Effector CD4-positive, alpha-beta T cell (primary cell): ENCODE measurements at places on chromosomes 1 and 21.

DNA sequence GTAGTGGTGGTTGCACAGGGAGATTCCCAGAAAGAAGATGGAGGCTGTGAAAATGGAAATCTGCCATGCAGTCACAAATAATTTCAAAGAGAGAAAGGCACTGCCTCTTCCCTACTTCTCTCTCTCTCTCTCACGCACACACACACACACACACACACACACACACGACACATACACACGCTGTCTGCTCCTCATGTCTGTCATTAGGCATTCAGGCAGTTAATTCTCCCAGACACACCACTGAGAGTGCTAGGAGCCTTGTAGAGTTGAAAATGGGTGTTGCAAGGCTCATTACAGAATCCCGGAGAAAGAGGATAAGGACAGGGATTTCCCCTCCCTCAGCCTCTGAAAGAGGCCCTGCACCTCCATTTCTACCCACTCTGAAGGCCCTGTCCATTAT is 47.8 kb upstream of the LRRN2 start:
- DNase-seq: no peak

DNA sequence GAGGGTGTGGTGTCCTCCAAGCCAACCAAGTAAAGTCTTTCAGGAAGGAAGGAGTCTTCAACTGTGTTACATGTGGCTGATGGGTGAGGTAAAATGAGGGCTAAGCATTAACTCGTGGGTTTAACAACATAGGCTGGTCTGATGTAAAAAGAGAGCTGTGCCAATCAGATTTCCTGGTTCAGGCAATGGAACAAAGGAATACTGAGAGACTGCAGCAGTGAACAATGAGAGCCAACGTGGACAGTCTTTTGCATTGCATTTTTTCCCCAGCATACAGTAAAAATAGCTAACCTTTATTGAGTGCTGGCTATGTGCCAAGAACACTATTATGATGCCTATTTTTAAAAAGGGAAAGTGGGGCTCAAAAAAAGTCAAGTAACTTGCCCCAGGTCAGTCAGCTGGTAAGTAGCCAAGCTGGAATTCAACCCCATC is 31.1 kb downstream of the DLGAP3 start:
- no peak for DNase-seq

GRCh38 chr1:58104960-58105359 is 441.6 kb downstream of the OMA1 start:
- DNase-seq: no peak

DNA sequence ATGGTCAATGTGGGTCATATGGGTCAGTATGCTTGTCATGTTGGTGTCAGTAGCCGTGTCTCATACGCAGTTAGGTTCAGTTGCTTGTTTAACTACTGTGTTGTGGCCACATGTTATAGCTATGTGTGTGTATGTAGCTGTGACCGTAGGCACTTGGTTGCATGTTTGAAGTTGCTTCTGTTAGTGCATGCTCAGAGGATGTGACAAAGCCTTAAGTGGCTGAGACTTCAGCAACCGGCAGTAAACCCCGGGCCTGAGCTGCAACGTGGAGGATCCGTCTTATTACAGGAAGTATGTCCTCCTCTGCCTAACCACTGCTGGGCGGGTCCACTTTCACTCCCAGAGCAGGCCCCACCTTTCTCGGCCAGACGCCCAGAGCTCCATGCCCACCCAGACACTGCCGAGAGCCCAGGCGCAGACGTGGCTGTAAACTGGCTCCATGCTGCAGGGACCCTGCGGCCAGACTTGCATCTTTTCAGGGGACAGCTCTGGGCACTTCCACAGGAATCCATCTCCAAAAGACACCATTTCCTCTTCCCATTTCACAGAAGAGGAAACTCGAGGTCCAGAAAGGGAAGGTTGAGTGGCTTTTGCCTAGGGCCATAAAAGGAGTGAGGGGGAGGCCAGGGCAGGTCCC is 2.2 kb downstream of the TCEA3 start:
- DNase-seq: peak; percentile 18

DNA sequence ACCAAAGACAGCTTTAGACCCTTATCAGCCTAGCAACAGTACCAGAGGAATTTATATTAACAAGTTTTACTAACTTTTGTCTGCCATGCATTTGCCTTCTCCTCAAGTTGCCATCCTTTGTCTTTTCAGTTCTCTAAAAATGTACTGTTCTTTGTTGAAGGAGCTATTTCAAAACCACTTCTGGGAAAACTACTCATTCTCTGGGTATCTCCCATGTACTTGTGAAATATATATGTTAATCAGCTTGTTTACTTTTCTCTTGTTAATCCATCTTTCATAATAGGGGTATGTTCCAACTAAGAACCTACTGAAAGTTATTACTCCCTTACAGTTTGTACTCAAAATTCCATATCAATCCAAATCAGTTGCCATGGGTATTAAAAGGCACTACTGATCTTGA is 16.3 kb downstream of the DPYD start:
- no peak for DNase-seq
